Endothelial cell (in vitro differentiated cells): ENCODE measurements at places on chromosomes 5 and 9. TPM values are rescaled to one million over a fixed set of nuclear protein-coding genes. Genes with fewer than 3 reads are reported as not detected.

Gene DMGDH
- 0.36 TPM for total RNA-seq

Gene GABRA1
- not detected for total RNA-seq

Gene AMACR
- total RNA-seq: 29.3 TPM

Gene IFNB1
- total RNA-seq: not detected

Gene HSPA9
- total RNA-seq: 128 TPM

Gene SLCO4C1
- 18.0 TPM for total RNA-seq

Gene SAP30L
- 40.8 TPM for total RNA-seq

Gene OMD
- total RNA-seq: not detected

Gene PPIC
- total RNA-seq: 25.6 TPM

Gene TIMD4
- total RNA-seq: not detected

Gene OR13C8
- total RNA-seq: not detected

Gene SPINK7
- not detected for total RNA-seq

Gene CDKN2B-AS1
- total RNA-seq: 0.36 TPM

Gene LHX2
- not detected for total RNA-seq

Gene KLHL3
- 200 TPM for total RNA-seq

Gene CD14
- not detected for total RNA-seq

Gene TYRP1
- total RNA-seq: 0.23 TPM

Gene GRM6
- not detected for total RNA-seq

Gene GPR21
- 1.8 TPM for total RNA-seq

Gene IFNA21
- total RNA-seq: not detected

Gene APBA1
- 8.4 TPM for total RNA-seq

Gene MLANA
- total RNA-seq: not detected

Gene FGF1
- 0.13 TPM for total RNA-seq

Gene AGXT2
- not detected for total RNA-seq

Gene FAM200C
- 3.2 TPM for total RNA-seq

Gene PCDHA1
- 0.13 TPM for total RNA-seq

Gene SLC36A2
- total RNA-seq: not detected
